Fibroblast of pulmonary artery (primary cell): ENCODE measurements at places on chromosomes 7 and 10.

- DNase-seq: no peak
These were observed 237.7 kb upstream of the PRKCQ start for GRCh38 chr10:6817770-6818169.

GRCh38 chr7:119724041-119724792 is 548.8 kb upstream of the KCND2 start:
- no peak for DNase-seq

DNA sequence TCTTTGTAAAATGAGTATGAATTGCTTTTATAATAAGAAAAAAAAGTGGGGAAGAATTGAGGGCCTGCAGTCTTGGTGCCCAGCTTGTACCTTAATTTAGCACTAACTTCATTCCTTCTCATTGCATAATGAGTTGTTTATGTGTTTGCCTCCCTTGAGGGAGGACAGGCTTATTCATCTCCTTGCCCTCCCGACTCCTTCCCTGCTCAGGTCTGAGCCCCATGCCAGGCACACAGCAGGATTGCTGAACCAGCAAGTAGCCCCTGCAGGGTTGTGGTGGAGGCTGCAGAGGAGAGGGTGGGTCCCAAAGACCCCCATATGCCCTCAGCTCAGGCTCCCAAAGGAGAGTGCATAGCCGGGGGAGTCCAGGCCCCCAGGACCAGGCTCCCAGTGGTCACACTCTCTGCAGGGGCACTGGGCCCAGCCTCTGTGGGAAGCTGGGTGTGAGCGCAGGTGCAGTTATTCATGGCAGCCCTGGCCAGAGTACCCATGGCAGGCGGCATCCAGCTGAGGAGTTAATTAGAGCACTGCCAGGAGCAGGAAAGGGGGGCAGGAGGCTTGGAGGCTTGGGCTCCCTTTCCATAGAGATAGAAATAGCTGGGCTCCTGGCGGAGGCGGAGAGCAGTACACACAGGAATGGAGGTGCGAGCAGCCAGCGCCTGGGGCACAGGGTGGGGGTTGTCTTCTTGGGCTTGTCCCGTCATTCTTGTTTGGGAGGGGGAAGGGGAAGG is 28.2 kb upstream of the GOLGA7B start:
- DNase-seq: no peak

GRCh38 chr7:69166979-69167516 is 431.2 kb upstream of the AUTS2 start:
- DNase-seq: no peak

- DNase-seq: no peak
These were observed 164.6 kb downstream of the USP6NL start for GRCh38 chr10:11446864-11447263.

DNA sequence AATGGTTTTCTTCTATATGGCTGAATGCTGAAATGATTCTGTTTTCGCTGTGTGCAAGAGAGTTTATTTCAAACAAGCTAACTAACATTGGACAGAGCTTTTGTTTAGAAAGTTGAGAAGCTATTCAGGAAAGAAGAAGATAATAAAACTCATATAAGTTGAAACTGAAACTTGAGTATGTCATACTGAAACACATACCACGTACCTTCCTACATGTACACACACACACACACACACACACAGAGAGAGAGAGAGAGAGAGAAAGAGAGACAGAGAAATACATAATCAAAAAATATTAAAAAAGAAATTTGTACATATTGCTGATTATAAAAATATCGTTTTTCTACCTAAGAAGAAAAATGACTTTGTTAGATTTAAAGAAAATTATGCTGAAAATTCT is 561.9 kb upstream of the KCND2 start:
- no peak for DNase-seq

DNA sequence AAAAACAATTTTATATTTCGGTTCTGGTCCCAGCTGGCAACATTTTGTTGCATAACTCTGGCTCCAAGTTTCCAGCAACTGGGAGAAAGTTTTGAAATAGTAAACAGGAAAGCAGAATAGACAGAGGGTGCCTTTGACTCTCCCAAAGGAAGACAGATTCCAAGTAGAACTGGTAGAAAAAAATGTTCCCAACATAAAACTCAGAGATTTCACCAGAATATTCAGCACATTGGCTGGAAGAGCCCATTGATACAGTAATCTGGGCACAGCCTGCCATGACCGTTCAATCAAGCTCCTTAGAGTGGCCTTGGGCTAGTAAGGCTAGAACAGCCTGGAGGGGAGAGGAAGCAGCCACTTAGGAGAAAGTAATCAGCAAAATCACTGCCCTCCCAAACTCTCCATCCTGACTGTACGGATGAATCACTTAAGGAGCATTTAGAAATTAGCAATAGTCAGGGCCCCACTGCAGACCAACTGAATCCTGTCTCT is 120.4 kb downstream of the CUBN start:
- DNase-seq: peak; percentile 86

DNA sequence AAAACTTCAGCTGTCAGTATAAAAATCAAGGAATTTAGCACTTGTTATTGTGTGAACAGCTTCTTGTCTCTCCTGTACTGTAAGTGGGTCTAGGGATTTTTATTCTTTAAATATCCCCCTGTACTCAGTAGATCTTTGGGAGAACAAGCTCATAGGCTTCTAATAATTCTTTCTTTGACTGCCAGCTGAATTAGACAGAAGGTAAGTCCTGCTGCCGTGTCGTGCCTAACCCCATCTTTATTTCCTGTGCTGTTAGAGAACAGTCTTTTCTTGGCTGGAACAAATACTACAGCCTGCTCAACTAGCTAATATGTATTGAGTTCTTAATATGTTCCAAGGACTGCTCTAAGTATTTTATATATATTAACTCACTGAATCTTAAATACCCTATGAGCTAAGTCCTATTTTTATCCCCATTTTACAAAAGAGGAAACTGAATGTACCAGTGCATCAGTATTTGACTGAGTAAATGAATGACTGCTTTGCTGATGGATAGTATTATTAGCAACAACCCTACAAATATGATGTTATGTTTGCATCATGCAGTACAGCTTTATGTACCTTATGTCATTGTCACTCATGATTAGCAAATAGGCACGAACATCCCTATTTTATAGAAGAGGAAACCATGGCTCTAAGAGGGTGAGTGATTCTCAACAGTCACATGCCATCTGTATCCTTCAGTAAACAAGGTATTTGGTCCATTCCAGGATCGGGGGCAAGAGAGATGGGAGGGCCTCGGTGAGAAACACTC is 5.5 kb upstream of the DUSP5 start:
- DNase-seq: no peak

DNA sequence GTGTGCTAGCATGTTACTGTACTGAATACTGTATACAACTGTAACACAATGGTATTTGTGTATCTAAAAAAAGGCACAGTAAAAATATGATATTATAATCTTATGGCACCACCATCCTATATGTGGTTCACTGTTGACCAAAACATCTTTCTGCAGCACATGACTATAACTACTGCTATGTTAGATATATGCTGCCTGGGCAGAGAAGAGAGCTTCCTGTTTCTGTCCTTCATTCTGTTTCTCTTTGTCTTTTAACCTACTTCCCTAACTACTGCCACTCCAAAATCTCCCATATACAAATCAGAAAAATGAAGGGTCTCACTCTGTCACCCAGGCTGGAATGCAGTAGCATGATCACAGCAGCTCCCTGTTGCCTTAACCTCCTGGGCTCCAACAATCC is 8.8 kb upstream of the FGL2 start:
- no peak for DNase-seq

DNA sequence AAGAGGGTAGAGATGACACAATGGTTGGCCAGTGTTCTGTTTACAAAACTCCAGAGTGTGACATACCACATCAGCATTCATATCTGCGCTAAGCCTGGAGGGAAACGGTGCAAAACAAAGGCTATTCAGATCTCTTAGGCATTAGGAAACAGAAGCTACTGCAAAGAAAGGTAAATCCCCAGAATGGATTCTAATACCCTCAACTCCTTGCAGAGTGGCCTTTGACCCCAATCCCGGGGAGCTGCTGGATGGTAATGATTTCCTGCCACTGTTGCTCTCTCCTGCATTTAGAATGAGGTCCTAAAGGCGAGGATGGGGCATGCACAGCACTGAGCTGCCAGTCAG is 65.2 kb downstream of the AOAH start:
- DNase-seq: peak; percentile 80

GRCh38 chr7:97770850-97771249 is 39.0 kb downstream of the TAC1 start:
- no peak for DNase-seq

DNA sequence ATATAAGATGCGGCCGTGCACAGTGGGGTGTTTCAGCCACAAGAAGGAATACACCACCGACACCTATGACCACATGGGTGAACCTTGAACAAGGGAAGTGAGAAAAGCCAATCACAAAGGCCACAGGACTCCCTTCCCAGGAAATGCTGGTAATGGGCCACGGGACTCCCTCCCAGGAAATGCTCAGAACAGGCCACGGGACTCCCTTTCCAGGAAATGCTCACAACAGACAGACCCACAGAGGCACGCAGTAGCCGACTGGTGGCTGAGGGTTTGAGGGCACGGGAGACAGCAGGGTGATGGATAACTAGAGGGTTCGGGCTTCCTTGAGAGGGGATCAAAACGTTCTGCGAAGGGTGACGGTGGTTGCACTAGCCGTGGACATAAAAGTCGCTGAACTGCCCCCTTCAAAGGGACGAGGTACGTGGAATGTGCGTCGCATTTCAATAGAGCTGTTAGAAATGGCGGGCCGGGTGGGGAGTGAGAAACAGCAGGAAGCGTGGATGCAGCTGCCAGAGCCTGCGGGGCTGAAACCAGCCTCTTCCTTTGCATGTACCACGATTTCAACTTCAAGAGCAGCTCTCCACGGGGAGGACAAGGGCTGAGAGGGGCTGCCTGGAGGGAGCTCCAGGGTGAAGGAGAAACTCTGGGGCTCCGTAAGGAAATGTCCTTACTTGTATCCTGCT is 274.0 kb downstream of the ELFN1 start:
- no peak for DNase-seq

DNA sequence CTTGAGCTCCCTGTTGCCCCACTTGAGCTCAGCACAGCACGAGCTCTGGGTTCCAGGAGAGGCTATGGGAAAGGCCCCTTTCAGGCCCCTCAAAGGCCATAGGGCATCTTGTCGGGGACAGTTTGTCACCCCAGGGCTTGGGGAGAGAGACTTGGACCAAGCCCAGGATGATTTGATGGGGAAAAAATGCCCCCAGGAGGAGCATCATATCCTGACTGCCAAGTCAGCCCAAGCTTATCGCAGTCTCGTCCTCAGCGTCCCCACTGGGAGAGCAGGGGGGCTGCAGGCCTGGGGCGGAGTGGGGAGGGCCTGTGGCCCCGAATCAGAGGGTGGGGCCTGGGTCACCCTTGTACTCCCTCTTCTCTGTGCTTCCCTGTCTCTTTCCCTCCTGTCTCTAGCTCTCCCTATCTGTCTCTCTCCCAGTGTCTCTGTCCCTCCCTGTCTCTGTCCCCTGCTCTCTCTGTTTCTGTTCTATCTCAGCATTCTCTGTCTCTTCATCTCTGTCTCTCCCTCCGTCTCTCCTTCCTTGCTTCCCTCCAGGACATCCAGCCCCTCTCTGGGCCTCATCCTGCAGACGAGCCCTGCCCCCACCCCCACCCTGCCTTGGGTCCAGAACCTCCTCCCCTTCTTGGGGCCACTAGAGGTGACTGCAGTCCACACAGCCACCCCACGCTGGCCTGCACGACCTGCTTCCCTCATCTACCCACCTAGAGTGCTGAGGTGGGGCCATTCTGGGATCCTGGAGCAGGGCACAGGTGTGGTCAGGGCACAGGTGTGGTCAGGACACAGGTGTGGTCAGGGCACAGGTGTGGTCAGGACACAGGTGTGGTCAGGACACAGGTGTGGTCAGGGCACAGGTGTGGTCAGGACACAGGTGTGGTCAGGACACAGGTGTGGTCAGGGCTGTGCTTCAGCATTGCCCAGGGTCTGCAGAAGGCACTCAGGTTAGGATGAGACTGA is 17.3 kb upstream of the GRIFIN start:
- no peak for DNase-seq

GRCh38 chr10:89399956-89400355 is 7.5 kb downstream of the IFIT1 start:
- DNase-seq: no peak

- no peak for DNase-seq
These were observed 6.1 kb upstream of the PILRA start for GRCh38 chr7:100367251-100367620.

- DNase-seq: no peak
These were observed 105.9 kb upstream of the EEPD1 start for GRCh38 chr7:36047091-36047658.

DNA sequence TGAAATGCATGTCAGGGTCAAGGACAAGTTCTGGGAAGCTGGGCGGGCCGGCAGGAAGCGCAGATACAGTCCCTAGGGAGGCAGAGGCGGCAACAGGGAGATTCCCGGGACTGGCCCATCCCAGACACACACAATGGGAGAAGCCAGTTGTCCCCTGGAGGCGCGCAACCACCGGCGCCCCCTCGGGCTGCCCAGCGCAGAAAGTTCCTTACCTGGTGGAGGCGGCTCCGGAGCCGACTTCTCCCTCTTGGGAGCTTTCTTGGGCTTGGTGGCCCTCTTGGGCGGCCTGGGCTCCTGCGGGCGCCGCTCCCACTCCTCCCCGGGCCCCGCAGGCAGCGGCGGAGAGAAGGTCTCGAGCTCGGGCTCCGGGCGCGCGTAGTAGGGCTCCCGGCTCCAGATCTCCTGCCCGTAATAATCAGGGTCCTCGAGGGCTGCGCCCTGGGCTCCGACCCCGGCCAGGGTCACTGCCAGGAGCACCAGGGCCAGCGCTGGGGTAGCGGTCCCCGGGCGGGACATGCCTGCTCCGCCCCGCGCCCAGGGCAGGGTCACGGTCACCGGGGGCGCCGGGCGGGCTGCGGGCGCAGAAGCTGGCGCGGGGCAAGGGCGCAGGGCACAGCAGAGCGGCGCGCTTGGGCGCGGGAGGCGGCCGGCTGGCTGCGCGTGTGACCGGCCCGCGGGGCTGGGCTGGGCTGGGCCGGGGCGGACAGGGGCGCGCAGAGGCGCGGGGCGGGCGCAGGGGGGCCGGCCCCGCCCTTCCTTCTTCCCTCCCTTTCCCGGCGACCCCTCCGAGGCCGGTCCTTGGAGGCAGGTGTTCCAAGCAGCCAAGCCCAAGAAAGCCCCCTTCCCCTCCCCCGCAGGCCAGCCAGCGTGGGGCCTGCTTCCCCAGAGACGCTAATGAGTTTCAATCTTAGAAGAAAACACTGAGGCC is at the start of gene CPXM2:
CPXM2 (minus strand) TSS at position 664 of the 928 bp plus-strand sequence; CDS start at position 516, 148 bp downstream.
- no peak for DNase-seq

DNA sequence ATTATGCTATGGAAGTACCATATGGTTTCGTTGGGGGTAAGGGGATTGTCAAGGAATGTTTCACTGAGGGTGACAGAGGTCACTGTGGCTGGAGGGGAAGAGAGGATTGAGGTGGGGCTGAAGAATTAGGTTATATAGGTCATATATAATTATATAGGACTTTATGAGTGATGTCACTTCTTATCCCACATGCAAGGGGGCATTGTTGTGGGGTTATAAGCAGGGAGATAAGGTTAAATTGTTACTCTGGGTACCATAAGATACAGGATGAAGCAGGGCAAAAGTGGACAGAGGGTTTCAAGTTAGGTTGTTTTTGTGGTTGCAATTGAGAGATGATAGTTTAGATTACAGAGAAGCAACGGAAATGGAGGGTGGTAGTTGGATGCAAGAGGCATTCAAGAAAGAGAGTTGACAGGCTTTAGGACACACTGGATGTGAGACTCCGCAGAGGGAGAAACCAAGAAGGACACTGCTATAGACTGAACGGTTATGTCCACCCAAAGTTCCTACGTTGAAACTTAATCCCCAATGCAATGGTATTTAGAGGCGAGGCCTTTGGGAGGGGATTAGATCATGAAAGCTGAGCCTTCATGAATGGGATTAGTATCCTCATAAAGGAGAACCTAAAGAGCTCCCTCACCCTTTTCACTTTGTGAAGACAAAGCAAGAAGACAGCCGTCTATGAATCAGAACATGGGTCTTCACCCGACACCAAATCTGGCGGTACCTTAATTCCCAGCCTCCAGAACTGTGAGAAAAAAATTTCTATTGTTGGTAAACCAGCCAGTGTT is 7.0 kb upstream of the PRR15 start:
- DNase-seq: no peak
